ENCODE measurements at places on chromosomes 16 and 17.

GRCh38 chr17:57035971-57036481, 49.0 kb upstream of the AKAP1 start:
- DNase-seq: no peak

DNA sequence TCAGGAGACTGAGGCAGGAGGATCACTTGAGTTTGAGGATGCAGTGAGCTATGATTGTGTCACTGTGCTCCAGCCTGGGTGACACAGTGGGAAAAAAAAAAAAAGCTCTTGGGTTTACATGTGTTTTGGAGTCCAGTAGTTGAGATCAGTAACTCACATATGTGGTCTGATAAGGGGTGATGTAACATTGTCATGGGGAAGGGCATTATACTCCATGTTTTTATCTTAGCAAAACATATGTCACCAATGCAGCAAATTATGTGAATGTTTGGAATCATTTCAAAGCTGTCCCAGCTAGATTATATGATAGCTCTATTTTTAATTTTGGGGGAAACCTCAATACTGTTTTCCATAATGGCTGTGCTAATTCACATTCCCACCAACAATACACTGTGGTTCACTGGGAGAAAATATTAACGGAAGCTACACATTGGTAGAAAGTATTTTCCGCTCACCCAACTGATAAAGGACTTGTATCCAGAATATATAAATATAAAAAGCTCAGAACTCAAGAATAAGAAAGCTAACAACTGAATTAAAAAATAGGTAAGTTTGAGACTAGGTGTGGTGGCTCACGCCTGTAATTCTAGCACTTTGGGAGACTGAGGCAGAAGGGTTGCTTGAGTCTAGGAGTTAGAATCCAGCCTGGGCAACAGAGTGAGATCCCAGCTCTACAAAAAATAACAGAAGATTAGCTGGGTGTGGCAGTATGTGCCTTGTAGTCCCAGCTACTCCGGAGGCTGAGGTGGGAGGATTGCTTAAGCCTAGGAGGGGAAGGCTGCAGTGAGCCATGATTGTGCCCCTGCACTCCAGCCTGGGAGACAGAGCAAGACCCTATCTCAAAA, 224.1 kb upstream of the TBX2 start:
- no peak for DNase-seq

- DNase-seq: no peak
Measured at GRCh38 chr17:46962374-46962790, 16.7 kb downstream of the RPRML start.

- DNase-seq: peak; percentile 85
Measured at GRCh38 chr16:50093607-50094539, 28.1 kb downstream of the HEATR3 start.

DNA sequence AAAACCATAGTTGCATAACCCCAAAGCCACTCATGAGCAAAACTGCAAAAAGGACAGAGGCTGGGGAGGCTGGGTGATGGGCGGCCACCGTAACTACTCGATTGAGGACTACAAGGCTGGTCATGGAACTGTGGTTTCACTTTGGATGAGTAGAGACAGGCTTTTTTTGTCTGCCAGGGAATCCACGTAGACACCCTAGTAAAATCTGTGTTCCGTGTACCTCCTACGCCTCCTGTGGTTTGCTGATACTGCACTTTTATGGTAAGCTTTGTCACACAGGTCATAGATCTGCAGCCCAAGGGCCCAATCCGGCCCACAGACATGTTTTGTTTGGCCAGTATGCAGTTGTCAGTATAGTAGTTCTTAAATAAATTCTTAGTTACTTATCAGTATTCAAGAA, 2.2 kb upstream of the TLCD3B start:
- DNase-seq: no peak

- DNase-seq: no peak
Measured at GRCh38 chr17:69415431-69415830, 934 bp downstream of the MAP2K6 start.

DNA sequence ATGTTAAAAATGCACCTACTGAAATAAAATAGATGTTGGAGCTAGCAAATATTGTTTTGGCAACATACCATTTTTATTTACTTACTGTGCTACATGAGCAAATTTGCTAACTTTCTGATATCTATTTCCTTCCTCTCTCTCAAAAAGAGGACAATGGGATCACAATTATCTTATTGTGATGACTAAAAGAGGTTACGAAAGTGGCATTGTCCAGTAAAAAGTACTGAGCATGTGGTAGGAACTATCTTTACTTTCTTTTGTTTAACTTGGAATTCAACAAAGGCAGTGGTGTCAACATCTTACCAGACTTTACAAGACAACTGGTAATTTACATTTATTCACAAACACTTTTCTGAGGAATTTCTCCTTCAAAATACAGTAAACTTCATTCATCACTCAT, 1542.6 kb upstream of the CDH8 start:
- no peak for DNase-seq

DNA sequence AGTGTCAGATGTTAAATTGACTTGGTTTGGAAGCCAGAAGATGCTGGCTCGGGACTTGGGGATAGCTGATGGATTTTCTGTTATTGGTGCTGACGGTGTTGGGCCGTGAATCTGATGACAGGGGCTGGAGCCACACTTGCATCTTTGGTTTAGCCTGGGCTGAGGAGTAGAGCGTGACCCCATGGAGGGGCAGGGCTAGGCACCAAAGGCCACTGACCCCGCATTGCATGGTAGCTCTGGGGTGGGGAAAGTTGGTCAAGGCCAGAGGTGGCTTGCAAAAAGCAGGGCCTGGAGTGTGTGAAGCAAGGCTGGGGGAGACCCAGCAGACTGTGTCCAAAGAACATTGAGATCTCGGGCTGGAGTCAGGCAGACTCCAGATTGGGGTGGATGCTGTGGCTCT, 25.3 kb downstream of the WSCD1 start:
- no peak for DNase-seq

DNA sequence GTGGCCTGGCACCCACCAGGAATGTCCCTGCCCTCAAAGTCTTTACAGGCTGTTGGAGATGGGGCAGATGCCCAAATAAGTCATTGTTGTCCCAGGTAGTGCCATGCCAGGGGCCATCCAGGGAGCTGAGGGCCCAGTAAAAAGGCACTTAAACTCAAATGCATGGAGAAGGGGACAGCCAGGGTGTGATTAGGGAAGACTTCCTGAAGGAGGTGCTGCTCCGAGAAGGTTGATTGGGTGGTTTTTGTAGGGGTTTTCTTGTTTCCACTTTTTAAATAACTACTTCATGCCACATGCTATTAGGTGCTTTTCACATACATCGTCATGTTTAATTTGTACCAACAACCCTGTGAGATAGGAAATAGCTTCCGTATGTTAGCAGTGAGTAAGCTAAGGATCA, 66.9 kb downstream of the RAI1 start:
- DNase-seq: no peak

- no peak for DNase-seq
Measured at GRCh38 chr17:76909971-76910760, 42.0 kb downstream of the MGAT5B start.

DNA sequence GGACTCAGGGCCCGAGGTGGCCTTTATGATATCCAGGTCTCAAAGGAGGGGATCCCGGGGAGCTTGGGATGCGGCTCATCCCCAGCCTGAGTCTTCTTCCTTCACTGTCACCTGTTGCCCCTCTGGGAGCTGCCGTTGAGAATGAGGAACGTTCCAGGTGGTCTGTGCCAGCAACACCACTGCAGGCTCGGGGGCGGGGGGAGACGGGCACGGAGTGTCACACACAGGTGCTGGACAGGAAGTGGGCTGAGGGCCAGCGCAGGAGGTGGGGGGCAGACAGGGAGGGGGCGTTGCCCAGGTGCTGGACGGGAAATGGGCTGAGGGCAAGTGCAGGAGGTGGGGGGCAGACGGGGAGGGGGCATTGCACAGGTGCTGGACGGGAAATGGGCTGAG, 28.2 kb downstream of the METRNL start:
- no peak for DNase-seq

- no peak for DNase-seq
Measured at GRCh38 chr17:83151442-83152226, 72.2 kb downstream of the METRNL start.

DNA sequence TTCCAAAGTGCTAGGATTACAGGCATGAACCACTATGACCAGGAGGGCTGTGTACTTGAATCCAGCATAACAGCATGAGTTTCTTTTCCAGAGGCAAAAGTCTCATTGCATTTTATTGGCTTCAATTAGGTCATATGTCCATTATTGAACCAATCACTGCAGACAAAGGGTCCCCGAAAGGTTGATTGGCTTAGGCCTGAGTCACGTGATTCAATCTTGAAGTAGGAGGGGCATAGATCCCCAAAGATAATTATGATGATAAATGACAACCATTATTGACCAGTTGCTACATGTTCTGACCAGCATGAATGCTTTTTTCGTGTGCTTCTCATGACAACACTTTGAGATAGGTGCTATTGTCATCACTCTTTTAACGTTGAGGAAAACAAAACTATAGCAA, 25.3 kb downstream of the CACNG3 start:
- no peak for DNase-seq

GRCh38 chr17:55433029-55433628, 11.5 kb upstream of the MMD start:
- no peak for DNase-seq

GRCh38 chr17:28744972-28745785, 1.4 kb downstream of the TRAF4 start:
- DNase-seq: peak; percentile 46

DNA sequence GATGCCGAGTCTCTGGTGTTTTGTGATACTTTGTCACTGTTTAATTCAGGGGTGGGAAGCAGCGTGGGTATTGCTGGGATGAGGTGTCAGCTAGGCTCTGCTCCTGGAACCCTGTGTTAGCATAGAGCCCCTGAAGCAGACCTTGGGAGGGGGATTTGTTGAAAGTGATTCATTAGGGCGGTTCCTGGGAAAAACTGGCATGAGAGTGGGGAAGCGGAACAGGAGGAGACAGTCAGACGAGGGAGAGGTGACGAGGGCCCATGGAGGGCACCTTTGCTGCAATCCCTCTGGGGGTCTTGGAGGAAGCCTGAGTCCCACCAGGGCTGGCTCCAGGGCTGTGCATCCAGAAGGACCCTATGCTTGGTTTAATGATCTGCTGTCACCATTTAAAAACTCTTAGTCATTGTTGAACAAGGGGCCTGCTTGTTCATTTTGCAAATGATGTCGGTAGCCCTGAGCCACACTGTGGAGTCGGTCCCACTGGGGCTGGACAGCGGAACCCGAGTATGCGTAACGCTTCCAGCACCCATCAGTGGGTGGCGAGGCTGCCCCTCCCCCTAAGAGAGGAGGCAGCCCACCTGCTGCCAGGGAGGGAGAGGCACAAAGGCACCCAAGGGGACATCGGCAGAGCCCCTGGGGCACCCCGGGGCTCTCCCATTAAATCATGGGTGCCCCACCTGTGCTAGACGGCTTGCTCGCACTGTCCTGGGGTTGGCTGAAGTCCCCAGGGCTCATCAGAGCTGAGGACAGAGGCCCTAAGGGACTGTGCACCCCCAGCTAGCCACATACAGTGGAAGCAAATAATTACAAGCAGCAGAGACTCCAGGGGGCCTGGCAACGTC, 35.4 kb downstream of the WFDC1 start:
- no peak for DNase-seq

- DNase-seq: no peak
Measured at GRCh38 chr16:79001156-79001967, 599.2 kb downstream of the MAF start.

- no peak for DNase-seq
Measured at GRCh38 chr17:58252141-58252540, 13.8 kb downstream of the LPO start.

- DNase-seq: no peak
Measured at GRCh38 chr17:17801800-17802481, 34.8 kb downstream of the SREBF1 start.

DNA sequence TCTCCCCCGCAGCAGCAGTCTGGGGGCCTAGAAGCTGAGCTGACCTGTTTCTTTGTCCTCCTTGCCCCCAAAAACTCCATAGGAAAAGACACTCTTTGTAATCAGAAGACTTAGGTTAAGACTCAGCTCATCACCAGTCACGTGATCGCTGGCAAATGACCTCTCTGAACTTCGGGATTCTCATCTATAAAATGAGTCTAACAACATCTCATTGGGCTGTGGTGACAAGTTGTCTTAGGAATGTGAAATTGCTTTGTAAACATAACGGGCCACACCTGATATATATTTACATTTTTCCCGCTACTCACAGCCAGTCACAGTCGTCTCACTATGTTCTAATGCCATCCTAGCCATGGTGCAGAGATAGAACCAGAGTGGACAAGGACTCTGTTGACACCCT, 86.0 kb upstream of the LHX1 start:
- no peak for DNase-seq

DNA sequence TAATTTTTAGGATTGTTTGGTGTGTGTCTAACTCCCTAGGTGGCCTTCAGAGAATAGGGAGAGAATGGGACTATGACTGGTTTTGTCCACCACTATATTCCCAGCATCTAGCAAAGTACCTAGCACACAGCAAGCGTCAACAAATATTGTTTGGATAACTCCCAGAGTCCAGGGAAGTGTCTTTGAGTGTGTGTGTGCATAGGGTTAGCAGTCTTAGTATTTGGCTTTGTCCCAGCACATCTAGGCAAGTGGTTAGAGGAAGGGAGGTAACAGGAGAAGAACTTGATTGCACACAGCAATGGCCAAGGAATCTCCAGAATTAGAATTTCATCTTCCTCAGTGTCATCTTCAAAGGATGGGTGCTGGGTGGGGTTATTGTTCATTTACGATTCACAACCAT, 385.4 kb upstream of the CDH5 start:
- no peak for DNase-seq

DNA sequence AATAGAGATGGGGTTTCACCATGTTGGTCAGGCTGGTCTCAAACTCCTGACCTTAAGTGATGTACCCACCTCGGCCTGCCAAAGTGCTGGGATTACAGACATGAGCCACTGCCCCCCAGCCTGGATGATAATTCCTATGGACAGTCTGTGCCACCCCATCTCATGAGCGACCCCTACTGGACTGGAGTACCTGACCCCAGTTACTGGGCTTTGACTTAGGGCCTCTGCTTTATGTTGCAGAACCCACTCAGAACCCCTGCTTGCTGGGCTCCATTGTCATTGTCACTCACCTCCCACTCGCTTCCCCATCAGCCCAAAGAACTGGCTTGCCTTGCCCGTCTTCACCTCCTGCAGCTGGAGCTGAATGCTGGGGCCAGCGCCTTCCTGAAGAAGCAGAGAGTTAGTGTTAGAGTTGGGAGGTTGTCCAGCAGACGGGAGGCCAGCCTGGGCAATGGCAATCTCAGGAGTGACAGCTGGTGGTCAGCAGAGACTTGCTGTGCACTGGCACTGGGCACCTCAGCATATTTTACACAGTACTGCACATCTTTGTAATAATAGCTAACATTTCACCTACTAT, 4.0 kb downstream of the TAC4 start:
- DNase-seq: no peak

- DNase-seq: no peak
Measured at GRCh38 chr17:65947831-65948230, 244.1 kb downstream of the CEP112 start.

- DNase-seq: no peak
Measured at GRCh38 chr17:364766-365165, 12.2 kb upstream of the RPH3AL start.

- DNase-seq: no peak
Measured at GRCh38 chr17:9811537-9811936, 10.3 kb downstream of the GSG1L2 start.

Data from CD4-positive, alpha-beta T cell treated with Interleukin-4 for 1 hour (primary cell).